Fibroblast of villous mesenchyme (primary cell): ENCODE measurements at places on chromosomes 2 and 18. TPM values are rescaled to one million over a fixed set of nuclear protein-coding genes. Genes with fewer than 3 reads are reported as not detected.

IL1F10 gene
- total RNA-seq = not detected in 2 replicates

INPP1 gene
- total RNA-seq = 14.2 and 14.5 TPM in 2 replicates

SERPINB11 gene
- not detected in 2 replicates for total RNA-seq

CHAC2 gene
- total RNA-seq = 1.9 and 5.2 TPM in 2 replicates

TMEFF2 gene
- total RNA-seq = not detected in 2 replicates

RESP18 gene
- not detected in 2 replicates for total RNA-seq

COL4A3 gene
- total RNA-seq = under 0.01 TPM in 2 replicates

PCARE gene
- total RNA-seq = not detected in 2 replicates

ARL5A gene
- total RNA-seq = 43.5 and 59.6 TPM in 2 replicates

POTEC gene
- total RNA-seq = under 0.01 TPM in 1 of 2 replicates, not detected in the other

POU3F3 gene
- total RNA-seq = not detected in 2 replicates

RAB31 gene
- total RNA-seq = 34.5 and 48.6 TPM in 2 replicates
